ENCODE measurements at places on chromosomes 13 and 19.

DNA sequence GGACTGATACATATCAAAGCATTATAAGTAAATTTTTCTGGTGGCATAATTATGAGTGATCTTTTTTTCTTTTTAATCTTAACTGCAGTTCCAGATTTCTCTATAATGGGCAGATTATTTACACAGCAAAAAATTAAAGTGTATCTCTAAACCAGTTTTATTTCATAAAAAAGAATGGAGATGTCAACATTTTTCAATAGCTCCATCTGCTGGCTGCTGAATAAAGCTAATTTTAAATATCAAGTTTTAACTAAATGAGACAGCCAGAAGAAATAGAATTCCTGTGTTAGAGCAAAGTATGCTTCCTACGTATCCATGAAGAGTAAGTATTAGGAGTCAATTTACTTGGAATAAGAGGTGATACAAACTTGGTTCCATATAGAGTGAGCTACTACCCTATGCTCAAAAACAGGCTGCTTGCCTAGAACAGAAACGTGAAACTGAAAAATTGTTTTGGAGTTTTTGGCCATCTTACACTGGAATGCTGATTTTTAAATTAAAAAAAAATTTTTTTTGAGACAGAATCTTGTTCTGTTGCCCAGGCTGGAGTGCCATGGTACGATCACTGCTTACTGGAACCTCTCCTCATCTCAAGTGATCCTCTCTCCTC lies 5.0 kb upstream of the PDS5B start:
- peak; percentile 34 for DNase-seq

DNA sequence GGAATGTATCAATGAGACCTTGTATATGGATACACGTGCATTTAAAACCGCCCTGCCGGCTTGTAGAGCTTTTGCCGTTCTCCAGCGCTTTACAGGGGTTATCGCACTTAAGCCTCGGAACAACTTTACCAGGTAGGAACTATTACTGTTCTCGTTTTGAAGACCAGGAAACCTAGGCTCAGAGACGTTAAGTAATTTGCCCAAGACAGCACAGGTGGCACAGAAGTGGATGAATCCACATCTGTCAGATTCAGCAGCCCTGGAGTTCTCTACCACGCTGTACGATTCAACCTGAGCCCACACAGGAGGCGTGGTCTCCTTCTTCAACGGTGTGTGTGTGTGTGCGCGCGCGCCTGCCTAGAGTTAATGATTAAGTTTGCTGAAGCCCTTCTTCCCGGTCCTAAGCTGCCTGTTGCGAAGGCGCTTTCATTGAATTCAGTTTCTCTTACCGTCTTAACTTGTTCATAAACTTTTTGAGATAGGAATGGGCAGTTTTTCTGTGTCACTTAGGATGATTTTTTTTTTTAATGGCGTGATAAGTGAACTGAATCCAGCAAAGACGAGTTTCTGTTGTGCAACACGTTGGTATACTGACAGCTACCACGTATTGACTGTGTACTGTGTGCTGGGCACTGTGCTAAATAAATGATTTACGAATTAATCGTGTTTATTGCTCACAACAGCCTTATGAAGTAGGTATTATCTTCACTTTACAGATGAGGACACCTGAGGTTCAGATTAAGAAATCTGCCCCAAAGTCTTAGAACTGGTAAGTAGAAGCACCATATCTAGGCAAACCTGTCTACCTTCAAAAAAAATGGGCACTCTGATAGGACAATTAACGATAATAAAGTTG lies 67.4 kb downstream of the KCNRG start:
- DNase-seq: peak; percentile 64

DNA sequence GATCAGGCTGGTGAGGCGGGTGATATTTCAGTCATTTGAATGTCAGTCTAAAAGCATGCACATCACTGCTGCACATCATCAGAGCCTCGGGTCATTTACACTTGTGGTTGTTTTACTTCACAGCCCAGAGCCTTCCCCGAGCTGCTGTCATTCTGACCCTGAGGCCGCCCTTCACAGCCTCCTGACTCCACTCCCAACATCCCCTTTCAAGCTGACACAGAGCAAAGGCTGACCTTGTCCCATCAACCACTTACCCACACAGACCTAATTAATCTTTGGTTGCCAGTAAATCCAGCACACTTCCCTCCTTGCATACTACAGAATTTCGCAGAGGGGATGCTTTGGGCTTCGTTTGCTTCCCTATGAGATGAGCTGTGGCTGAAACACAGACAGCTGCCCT lies 528.1 kb downstream of the DIAPH3 start:
- no peak for DNase-seq

GRCh38 chr13:42275098-42275471 lies 3.1 kb downstream of the AKAP11 start:
- peak; percentile 38 for DNase-seq

GRCh38 chr13:46728777-46729176 lies 68.2 kb downstream of the ESD start:
- DNase-seq: peak; percentile 12

DNA sequence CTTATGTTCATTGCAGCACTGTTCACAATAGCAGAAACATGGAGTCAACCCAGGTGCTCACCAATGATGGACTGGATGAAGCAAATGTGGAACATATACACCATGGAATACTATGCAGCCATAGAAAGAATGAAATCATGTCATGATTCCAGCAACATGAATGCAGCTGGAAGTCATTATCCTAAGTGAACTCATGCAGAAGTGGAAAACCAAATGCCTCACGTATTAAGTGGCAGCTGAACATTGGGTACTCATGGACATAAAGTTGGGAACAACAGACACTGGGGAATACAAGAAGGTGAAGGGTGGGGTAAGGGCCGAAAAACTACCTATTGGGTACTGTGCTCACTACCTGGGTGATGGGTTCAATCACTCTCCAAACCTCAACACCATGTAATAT lies 915.9 kb downstream of the UQCRFS1 start:
- no peak for DNase-seq

DNA sequence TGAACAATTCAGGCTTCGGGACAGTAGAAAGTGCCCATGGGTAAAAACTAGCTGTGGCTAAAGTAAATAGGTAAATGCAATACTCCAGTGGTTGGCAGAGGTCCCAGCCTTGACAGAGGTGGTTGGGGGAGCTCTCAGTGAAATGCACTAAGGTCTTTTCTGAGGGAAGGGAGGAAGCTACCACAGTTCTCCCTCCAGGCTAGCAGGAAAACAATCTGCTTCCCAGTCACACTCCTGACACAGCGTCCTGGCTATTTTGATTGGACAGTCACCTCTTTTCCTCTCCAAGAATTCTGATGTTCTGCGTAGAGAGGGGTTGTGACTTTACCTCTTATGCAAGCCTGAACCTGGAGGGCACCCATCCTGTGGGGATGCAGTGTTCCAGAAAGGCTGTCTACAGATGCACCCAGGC lies 128.7 kb downstream of the CYSLTR2 start:
- DNase-seq: no peak

GRCh38 chr19:46303322-46303690 lies 6.5 kb downstream of the HIF3A start:
- DNase-seq: no peak

DNA sequence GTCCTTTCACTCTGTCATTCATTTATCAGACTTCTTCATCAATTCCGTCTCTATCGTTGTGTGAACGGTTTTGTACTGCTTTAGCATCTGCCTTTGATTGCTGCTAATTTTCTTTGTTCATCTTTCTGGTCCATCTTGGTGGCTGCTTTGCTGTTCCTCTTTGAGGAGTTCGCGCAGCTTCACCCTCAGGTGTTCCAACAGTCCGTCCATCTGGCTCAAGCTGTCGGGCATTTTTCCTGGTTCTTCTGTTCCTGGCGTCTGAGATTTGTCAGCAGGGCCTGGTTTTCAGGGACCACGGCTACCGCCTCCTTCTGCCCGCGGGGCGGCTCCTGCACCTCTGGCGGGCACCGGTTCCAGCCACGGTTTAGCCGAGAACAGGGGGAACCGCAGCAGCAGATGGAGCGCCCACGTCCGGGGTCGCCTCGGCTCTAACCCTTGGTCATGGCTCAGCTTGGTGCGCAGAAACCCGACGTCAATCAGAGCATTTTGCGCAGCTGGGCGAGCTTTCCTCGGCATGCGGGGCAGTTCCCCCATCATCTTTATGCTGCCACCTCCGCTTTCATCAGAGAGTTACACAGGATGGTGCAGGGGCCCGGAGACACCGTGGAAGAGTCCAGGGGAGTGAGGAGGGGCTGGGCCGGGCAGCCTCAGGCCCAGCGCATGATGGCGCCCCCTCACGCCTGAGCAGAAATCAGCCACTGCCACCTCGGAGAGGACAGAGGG lies 89.5 kb downstream of the ZNF100 start:
- DNase-seq: no peak

- DNase-seq: no peak
Observed at GRCh38 chr13:110121422-110122083, 185.4 kb downstream of the COL4A1 start.

- DNase-seq: no peak
Observed at GRCh38 chr13:100529666-100530377, 58.8 kb downstream of the GGACT start.

DNA sequence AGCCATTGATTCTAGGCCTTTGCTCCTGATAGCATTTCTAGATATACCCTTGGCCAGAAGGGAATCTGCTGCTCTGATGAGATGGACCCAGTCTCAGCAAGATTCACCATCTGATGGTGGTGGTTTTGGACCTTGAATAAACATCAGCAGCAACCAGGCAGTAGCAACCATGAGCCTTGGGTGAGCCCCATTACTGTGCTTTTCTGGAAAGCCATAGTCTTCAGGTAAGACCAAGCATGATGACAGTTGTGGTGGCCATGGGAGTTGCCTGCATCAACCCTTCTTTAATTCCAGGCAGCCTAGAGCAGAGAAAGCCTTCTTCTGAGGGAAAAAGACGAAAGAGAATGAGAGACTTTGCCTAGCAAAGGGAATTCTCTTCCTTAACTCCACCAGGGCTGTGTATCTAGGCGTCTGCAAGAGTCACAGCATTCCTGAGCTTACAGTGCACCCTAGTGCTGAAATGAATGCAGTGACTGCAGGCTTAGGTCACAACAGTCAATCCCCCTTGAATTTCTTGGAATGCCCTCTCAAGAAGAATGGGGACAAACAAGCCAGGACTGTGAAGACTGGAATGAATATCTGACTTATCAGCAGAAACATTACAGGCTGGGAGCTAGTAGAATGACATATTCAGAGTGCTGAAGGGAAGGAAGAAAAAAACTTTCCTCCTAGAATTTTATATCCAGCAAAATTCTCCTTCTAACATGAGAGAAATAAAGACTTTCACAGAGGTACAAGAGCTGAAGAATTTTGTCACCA lies 942.4 kb upstream of the PCDH20 start:
- DNase-seq: peak; percentile 18

- DNase-seq: peak; percentile 65
Observed at GRCh38 chr19:38395381-38396114, 7.1 kb downstream of the SPRED3 start.

DNA sequence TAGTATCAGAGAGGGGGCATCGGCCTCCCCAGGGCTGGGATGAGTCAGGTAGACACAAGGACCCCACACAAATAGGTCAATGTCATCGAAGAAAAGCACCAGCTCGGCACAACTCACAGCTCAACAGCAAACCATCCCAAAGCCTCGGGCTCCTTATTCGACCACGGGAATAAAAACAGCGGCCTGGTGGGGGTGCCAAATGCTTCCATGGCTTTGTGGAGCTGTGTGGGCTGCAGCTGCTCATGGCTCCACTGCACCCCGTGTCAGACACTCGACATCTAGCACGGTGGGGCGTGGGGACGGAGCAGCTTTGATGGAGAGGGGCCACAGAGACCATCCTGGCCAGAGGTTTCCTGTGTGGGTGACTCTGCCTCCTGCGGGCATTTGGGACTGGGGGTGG lies 212.5 kb upstream of the SOX1 start:
- no peak for DNase-seq

DNA sequence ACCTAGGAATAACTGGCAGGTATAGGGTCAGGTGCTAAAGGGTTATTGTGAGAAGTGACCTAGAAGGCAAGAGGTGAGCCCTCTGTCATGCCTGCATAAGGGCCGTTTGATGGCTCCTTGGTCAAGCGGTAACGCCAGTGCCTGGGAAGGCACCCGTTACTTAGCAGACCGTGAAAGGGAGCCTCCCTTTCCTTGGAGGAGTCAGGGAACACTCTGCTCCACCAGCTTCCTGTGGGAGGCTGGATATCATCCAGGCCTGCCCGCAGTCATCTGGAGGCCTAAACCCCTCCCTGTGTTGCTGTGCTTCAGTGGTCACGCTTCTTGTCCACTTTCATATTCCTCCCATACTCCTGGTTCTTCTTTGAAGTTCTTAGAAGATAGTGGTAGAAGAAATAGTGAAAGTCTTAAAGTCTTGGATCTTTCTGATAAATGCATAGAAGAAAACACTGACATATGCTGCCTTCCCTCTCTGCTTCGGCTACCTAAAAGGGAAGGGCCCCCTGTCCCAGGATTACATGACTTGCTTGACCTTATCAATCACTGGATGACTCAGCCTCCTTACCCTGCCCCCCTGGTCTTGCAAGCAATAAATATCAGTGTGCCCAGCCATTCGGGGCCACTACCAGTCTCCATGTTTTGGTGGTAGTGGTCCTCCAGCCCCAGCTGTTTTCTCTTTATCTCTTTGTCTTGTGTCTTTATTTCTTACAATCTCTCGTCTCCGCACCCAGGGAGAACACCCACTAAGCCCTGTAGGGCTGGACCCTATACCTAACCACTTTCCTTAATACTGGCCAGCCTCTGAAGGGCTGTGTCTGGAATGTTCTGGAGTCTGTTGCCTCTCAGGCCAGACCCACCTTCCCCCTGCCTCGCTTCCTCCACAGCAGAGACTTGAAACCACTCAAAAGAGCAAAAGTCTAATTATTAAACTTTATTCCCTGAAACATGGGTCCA lies 16.1 kb upstream of the ABCC4 start:
- no peak for DNase-seq

- DNase-seq: no peak
Observed at GRCh38 chr13:37495046-37495445, 103.5 kb downstream of the POSTN start.

- no peak for DNase-seq
Observed at GRCh38 chr19:51002542-51003311, 1.3 kb upstream of the KLK8 start.

GRCh38 chr19:35348911-35349611 lies 1.4 kb downstream of the FFAR1 start:
- DNase-seq: peak; percentile 53

GRCh38 chr19:39916851-39917396 lies 17.5 kb downstream of the FCGBP start:
- DNase-seq: no peak

DNA sequence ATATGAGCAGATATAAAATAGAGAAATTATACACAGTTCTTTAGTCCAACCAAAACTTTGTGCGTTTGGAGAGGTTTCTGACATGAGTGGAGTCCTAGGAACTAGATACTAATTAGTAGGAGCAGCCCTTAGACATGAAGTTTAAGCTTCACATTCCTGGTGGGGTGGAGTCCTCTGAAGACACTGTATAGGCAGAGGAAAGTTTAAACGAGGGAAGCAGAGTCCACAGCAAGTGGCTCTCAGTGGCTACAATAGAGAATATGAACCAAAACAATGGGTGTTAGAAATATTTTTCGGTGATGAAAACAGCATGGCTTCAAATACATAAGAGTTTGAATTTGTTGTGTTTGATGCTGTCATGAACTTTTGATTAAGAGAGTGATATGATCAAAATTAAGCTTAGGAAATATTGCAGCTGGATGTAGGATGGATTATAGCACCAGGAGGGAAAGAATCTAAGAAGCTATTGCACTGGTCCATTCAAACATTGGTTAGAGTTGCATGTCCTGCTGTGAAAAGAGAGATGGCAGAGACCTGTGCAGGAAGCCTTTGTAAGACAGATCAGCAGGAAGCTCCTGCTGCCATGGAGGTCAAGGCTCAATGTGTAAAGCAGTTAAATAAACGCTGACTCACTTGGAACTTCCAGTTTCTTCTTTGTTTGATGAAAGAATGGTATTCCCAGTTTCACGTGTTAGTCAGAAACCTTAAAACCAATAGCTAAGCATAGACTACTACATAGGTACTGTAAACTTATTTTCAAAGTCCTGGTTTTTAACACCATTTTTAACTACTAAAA lies 175.2 kb downstream of the TDRD3 start:
- no peak for DNase-seq
